ENCODE measurements at places on chromosomes 13 and 19.

DNA sequence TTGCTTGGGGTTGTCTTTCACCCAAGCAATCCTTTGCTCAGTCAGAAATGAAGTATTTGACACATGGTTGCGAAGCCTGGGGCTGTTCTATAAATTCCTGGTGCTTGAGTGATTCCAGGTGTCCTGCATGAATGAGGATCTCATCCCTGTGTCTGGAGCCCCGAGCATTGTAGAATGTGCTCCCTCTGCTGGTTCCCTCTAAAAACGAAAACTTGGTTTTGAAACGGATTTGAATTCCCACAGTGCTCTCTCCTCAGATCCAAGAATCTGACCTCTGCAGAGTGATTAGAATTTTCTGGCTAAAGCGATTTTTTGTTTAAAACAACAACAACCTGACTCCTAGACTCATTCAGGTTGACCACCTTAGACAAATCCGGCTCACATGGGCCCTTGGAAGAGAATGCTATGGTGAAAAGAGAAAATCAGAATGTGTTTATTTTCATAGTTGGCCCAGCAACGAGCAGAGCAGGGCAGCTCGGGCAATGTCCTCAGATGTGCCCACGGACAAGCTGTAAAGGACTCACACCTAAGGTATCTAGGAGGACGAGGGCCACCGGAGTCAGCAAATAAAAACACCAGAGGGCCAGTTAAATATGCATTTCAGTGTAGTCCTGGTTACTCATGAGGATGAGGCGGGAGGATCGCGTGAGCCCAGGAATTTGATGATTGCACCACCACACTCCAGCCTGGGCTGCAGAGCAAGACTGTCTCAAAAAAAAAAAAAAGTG is 8.7 kb upstream of the ATP12A start:
- DNase-seq: peak; percentile 59

GRCh38 chr13:21053231-21053630 is 8.2 kb downstream of the LATS2 start:
- no peak for DNase-seq

DNA sequence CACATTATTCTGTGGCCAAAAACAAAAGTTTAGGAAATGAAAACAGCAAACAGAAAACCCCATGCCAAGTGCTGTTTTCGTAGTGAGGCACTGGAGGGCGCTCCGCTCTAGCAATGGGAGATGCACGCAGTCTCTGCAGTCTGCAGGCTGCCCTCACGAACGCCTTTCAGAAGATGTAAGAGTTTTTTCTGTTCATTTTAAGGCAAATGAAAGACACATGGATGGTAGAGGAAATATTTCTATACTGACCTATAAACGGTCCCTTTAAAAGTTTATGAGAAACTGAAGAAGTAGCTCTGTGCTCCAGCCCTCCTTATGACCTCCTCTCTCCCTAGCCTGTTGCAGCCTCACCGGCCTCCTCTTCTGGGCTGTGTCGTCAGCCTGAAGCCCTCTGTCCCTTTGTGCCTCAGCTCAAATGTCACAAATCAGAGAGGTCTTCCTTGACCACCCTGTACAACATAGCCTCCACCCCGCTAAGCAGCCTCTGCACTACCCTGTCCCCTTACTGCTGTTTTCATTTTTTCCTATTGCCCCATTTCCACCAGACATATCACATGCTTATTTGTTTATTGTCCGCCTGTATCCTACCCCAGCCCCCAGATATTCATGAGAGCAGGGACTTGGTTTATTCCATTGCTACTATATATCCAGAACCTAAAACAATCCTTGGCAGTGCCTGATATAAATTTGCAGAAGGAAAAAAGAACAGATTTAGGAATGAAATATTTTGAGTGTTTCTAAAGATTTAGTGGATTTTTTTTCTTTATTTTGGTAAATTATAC is 116.4 kb downstream of the TM9SF2 start:
- peak; percentile 66 for DNase-seq

DNA sequence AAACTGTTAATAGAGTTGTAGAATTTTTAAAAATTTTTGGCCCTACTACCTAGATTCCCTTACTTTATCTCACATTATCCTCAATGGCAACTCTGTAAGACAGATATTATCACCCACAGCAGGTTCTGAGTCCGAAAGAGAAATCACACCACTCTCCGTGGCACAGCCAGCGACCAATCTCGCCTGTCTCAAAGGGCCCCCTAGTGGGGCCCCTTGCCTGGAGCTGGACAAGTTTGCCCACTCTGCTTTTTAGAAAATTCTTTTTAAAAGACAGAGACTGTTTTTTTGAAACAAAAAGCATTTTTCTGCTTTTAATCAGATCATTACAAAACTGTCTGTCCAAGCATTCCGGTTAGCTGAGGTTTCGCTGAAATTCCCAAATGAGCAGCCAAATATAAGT is 21.7 kb downstream of the PHF11 start:
- DNase-seq: no peak

GRCh38 chr13:112252804-112253590 is 123.2 kb upstream of the SPACA7 start:
- DNase-seq: no peak

GRCh38 chr13:111668451-111668850 is 348.0 kb downstream of the TEX29 start:
- DNase-seq: no peak

GRCh38 chr13:44523146-44524015 is 52.7 kb downstream of the TSC22D1 start:
- no peak for DNase-seq

DNA sequence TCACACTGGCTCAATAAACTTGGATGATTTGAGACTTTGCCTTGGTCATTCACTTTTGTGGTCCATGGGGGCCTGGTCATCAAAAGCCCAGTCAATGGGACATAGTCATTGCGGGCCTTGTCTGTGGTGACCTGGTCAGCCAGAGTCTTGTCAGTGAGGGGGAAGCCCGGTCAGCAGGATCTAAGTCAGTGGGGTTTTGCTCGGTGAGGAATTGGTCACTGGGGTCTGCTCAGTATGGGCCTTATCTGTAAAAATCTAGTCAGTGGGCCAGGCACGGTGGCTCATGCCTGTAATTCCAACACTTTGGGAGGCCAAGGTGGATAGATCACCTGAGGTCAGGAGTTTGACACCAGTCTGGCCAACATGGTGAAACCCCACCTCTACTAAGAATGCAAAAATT is 63.7 kb upstream of the TPM4 start:
- DNase-seq: no peak

DNA sequence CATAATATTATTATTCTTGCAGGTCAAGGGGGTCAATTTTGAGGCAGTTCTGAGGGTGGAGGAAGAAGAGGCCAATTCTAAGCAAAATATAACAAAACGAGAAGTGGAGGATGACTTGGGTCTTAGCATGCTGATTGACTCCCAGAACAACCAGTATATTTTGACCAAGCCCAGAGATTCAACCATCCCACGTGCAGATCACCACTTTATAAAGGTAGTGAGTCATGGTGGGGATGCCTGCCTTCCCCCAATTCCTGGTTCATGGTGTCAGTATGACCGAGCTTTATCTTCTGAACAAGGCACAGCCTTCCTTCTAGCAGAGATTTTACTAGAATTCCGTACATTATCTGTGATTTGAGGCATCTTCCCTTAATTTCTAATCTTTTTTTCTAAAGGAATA is 9.4 kb upstream of the DCUN1D2 start:
- no peak for DNase-seq

DNA sequence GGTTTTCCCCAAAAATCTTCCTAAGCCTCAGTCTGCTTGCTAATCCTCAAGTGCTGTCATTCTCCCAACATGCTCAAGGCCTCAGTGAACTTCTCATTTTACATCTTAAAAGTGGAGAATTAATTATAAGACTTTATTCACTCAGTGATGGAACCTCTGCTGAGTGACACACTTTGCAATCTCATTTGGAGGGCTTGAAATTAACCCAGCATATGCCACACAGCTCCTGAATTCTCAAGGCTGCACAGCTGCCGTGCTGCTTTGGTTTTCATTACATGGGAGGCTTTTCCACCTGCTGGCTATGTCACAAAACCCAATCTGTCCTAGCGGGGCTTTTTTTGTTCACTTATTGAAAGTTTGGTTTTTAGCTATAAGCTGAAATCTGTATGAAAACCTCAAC is 28.3 kb upstream of the SERPINE3 start:
- no peak for DNase-seq

- DNase-seq: no peak
Measured at GRCh38 chr19:9668544-9668943, 6.4 kb downstream of the ZNF562 start.

DNA sequence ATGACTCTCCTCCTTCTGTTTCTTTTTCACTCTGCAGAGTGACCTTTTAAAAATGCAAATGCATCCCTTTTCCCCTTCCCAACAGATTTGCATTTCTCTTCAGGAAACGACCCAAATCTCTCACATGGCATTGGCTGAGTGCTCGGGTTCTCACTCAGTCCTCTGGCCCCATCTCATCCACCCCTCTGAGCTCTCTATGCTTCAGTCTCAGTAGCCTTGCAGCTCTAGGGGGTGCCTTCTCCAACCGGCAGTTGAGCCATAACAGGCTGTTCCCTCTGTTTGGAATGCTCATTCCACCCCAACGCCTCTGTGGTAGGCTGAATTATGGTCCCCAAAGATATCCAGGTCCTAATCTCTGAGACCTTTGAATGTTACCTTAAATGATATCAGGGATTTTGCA is 78.2 kb downstream of the AKAP11 start:
- no peak for DNase-seq

DNA sequence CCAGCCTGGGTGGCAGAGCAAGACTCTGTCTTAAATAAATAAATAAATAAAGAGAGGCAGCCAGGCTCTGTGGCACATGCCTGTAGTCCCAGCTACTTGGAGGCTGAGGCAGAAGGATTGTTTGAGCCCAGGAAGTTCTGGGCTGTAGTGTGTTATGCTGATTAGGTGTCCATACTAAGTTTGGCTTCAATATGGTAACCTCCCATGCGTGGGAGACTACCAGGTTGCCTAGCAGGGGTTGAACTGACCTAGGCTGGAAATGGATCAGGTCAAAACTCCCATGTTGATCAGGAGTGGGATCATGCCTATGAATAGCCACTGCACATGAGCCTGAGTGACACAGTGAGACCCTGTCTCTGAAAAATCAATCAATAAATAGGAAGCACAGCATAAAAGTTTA is 4.0 kb upstream of the SNRNP70 start:
- DNase-seq: no peak

DNA sequence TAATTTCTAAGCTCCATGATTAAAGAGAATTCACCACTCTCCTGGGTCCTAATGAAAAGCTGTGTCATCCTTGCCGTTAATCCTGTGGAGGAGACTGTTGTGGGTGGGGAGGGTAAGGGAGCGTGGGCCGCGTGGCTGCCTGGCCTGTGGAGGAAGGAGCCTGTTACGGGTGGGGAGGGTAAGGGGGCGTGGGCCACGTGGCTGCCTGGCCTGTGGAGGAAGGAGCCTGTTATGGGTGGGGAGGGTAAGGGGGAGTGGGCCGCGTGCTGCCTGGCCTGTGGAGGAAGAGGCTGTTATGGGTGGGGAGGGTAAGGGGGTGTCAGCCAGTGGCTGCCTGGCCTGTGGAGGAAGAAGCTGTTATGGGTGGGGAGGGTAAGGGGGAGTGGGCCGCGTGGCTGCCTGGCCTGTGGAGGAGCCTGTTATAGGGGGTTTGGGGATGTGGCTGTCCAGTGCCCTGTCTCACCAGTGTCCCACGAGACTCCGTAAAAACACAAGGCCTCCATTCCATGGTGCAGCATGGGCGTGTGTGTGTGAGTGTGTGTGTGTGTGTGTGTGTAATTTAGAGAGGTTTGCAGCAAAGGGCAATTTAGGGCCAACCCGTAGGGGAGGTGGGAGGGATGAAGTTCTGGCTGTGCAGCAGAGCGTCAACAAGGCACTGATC is 15.6 kb upstream of the DCUN1D2 start:
- peak; percentile 13 for DNase-seq
